ENCODE measurements at places on chromosomes 2 and 18.

DNA sequence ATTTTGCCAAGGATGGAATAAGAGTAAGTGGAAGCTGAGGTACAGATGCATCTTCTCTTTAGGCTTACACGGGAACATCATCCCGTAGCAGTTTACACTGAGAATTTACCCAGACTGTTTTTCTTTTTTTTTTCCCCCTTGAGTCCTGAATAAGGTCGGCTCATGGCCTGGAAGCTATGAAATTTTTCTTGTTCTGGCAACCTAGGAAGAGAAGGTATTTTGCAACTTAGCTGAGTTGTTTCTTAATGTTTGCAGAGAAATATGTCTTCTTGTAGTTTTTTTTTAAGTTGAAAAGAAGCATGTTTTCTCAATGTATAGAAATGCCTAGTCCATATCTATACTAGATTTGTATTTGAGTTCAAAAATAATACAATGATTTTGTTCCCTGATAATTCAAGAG, 712.5 kb downstream of the TDRD15 start:
- DNase-seq, result no peak

DNA sequence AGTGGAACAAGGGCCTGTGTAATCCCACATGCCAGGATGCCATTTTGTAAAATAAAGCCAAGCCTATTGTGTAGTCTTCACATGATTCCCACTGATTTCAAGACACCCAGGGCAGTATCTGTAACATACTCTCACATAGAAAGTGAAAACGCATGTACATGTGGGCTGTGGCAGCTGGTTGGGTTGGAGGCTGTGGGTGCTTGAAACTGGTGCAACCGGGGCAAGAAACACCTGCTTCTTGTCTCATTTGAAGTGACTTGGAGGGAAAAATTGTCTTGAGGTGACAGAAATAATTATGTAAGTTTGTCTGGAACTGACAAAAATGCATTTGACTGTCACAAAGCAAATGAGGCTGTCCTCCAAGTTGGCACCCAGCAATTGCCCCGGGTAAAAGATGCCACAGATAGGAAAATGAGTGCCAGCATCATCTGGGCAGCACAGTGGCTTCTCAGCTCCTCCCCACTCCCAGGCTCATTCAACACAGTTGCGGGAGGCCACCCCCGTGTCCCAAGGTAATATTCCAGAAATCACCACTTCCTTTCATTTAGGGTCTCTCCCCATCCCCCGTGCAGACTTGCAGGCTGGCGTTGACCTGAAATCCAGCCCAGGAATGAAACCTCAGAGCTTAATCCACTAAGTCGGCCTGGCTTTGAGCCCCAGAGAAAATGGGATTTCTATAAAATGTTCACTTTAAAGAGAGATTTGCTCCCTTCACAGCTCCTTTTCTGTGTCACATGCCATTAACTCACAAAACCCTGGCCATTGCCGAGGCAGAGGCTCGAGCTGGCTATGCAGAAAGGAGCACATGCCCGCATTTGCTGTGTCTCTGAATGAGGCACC, 293.9 kb upstream of the PARD3B start:
- peak; percentile 27 for DNase-seq

DNA sequence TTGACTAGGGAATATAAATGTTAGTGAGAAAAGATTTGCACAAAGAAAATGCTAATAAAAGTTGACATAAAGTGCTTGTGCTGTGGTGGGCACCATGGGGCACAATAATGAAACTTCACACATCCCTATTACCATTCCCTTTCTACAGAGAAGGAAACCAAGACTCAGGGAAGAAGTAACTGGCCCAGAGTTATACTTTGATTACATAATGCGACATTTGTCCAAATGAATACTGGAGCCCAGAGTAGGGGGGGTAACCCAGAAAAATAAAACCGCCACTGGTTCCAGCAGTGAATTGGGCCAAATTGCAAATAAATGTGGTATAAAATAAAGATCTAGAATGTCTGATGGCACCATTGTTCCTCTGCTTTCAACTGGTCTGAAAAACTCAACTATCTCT, 106.1 kb upstream of the PPP1CB start:
- DNase-seq, result no peak

DNA sequence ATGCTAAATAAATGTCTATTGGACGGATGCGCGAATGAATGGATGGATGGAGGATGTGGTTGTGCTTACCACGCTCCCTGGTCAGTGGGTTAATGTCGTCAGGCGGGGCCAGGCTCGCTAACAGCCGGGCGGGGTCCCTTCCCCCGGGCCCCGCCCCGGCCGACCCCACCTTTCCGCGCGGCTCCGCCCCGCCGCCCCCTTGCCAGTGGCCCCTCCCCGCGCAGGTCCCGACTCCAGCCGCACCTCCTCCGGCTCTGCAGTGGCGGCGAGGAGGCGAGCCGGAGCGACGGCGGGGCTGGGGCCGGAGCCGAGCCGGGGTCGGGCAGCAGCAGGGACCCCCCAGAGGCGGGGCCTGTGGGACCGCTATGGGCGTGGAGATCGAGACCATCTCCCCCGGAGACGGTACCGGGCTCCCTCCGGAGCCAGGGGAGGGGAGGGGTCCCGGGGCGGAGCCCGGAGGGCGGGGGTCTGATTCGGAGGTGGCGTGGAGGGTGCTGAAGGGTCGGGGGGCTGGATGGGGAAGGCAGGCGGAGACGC, at the start of gene FKBP1B:
Gene FKBP1B (plus strand): TSS at position 257 of the 537 bp plus-strand sequence. CDS start 109 bp downstream, at position 366.
- peak; percentile 69 for DNase-seq

DNA sequence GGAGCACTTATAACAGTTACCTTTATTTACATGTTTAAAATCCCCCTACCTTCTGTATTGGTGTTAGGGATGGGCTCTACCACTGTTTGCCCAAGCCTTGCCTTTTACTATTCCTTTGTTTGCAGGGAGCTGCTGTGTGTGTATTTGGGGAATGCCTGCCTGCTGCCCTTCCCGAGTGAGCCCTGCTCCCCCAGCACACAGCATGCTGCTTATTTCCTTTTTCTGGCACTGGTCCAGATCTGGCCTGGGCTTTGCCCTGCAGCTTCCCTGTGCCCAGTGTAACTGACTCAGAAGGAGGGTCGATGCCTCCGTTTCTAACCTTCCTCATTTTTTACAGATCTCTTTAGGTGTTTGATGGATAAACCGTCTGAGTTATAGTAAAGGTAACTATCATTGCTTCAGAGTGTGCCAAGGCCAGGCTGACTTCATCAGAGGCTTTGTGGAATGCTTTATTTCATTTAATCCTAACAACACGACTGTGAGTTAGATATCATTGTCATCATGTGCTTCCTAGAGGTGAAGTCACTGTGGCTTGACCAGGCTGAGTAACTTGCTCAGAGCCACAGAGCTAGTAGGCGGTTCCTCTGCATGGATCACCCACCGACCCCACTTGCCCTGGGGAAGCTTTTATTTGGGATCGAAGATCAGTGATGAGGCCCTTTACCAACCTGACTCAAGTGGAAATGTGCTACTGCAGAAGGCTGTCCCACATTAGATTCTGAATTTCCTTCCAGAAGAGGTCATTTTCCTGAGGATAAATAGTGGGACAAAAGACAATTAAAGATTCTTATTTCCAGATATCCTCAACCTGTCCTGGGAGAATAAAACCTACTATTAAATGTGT, 238.8 kb downstream of the ZNF407 start:
- DNase-seq, result no peak
